ENCODE measurements at places on chromosomes 4 and X. TPM values are rescaled to one million over a fixed set of nuclear protein-coding genes. Genes with fewer than 3 reads are reported as not detected.

NIPAL1 gene
- 0.14 TPM for total RNA-seq

TLR1 gene
- total RNA-seq: not detected

ASB5 gene
- not detected for total RNA-seq

HSFX4 gene
- not detected for total RNA-seq

NCAPG gene
- total RNA-seq: 74.7 TPM

GAGE1 gene
- not detected for total RNA-seq

TMPRSS11B gene
- not detected for total RNA-seq

XK gene
- total RNA-seq: not detected

NPY2R gene
- 0.62 TPM for total RNA-seq

GPR50 gene
- not detected for total RNA-seq

SPINK2 gene
- not detected for total RNA-seq

All from G401 (cell line).